GDM1 (cell line): ENCODE measurements at places on chromosomes 3 and 15.

DNA sequence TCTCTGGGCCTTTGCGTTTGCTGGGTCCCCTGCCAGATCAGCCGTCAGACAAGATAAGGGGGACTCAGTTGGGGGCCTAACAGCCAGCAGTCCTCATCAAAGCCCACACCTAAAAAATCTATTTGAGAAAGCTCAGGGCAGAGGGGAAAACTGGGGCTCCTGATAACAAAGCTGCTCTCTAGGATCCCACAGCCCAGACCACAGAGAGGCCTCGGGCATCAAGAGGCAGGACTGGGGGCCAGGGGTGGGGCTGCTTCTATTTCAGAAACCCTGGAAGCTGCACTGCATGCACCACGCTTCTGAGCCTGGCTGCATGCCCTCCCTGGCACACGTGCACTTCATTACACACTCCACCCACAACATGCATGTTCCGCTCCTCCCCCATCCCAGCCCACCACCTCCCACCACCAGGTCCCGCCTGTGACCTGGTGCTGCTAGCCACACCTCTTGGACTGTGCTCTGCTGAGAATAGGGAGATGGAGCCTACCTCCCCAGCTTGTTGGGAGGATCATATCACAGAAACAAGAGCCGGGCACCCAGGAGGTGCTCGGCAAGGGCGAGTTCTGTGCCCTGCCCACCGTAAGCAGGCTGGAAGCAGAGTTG, 26.6 kb downstream of the FBLN2 start:
- peak; percentile 15 for DNase-seq

DNA sequence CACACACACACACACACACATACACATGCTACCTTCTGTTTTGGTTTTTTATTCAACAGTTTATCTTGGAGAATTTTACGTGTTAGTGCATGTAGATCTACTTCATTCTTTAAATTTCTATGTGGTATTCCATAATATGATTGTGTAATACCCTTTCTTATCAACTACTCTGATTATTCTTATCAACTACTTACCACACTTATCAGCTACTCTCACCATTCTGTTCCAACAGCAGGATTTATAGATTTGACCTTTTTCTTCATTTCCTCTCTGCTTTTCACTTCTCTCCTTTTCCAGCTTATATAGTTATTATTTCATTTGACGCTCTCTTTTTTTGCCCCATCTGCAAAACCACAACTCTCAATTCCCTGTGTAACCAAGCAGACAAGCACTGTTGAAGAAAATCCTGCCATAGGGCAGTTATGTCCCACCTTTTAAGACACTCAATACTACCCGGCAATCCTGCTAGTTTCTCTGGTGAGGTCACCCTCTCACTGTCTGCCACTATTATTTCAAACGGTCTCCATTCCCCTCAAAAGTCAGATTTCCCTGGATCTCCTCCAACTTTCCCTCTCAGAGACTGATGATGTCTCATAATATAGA, 56.9 kb upstream of the SATB1 start:
- no peak for DNase-seq

DNA sequence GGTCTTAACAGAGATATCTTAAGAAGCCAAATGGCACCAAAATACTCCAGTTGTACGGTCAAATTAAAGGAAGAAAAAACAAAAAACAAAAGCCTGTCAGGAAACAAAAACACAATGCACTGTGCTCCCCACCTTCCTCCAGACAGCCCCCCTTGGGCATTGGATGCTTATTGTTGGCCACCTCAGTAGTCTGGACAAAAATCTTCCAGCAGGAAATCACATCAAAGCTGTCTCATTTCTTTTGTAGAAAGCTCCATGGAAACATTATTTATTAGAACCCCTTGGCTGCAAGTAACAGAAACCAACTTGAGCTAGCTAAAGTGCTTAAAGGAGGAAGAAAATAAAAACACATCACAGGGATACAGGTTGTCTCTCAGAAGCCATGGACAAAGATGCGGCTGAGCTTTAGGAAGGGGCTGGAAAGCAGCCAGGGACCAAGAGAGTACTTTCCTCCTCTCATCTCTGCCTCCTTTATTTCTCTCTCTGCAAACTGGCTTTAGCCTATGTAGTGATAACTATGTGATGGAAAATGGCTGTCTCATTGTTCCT, 651.5 kb upstream of the ADAMTS9 start:
- no peak for DNase-seq

- DNase-seq: peak; percentile 14
Measured at GRCh38 chr15:61195116-61196002, 33.7 kb downstream of the RORA start.
